Fibroblast of lung (primary cell): ENCODE measurements at places on chromosomes 5 and 9.

- no peak for DNase-seq
Observed at GRCh38 chr5:10994091-10994986, 233.3 kb upstream of the DAP start.

GRCh38 chr5:153865016-153865415 is 173.7 kb downstream of the FAM114A2 start:
- DNase-seq: no peak

DNA sequence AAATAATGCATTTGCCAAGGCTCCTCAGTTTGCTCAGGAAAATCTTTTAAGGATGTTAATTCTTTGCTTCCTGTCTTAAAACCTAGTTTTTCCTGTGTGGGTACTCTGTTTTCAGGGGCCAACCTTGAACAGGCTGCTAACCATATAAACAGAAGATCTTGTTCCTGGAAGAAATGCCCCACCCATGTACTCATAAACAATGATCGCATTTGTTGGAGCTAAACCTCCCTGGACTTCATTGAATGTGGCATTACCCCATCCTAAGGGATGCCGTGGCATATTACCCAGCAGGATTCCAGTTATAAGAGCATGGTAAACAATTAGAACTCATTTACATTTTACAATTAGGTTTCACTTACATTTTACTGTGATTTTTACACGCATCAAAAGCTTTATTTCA is 436.0 kb downstream of the ZNF608 start:
- DNase-seq: no peak

- peak; percentile 85 for DNase-seq
Observed at GRCh38 chr5:175214152-175214551, 229.8 kb downstream of the DRD1 start.

DNA sequence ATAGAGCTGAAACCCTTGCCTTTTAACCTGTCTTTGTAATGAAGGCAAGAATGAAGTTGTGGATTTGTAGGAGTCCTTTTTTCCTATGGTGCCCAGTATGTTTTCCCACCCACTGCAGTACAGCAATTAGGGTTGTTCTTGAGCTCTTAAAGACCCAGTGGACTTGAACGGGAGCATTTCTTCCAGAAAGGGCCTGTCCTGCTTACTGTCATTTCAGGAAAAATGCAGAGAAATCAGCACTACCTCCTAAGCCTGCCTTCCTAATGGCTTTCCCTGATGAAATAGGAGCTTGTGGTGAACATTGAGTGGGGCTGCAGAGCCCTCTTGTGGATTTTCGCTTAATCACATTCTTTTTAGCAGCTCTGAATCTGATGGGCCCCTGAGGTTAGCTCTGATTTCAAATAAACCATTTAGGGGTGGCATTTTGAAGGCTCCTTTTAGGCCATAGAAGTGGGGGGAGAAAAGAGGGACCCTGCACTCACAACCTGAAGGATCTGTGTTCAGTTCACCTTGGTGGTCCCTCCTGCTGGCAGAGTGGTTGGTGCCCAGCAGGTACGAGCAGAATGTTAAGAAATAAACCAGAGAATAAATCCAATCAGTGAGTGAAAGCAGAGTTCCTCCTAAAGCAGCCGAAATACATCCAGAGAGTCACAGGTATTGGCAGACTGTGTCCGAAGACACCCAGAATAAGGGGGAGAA is 188.0 kb upstream of the KLF9 start:
- DNase-seq: peak; percentile 81

DNA sequence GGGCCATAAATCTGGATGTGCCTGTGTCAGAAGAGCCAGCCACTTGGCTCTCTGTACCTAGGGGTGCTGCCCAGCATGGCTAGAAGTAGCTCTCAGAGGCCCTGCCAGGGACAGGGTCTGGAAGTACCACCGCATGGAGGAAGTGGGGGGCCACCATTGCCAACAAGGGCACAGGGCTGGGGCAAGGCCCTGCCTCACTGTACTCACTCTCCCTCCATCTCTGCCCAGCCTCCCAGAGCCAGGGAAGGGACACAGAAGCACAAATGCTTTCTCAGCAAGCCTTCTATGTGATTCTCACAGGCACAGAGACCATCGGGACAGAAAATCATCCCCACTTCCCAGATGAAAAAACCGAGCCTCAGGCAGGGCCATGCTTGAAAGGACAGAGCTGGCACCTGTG is 138.1 kb downstream of the C5orf15 start:
- DNase-seq: no peak

DNA sequence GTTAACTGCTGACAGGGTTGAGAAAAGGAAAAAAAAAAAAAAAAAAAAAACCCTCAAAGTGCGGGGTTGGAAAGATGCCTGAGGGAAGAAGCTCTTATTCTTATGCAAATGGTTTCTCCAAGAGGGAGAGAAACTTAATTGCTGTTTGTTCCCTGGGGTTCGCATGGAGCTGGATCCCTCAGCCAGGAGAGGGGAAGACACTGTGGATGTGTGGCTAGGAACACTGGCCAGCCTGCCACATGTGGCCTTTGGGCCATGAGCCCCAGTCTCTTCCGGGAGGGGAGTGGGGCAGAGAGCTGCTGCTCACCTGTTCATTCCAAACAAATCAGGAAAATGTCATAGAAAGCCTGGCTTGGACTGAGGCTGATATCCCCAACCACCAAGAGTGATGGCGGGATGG is 9.4 kb upstream of the SCGB3A2 start:
- no peak for DNase-seq

DNA sequence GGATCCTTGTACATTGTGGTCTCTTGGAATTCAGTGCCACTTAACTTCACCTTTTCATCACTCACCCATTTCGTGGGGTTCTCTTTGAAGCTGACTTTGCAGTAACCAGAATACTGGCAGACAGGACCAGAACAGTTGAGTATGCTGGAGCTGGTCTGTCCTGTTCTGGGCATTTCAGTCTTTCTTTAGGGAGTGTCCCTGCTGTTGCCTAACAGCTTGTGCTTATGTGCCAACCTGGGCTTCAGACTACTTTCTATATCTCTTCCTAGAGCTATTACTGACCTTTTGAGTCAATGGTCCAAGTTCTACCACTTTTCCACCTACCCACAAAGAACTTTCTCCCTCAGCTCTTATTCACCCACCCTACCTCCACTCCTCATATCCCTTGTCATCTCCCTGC is 10.0 kb upstream of the INSL6 start:
- DNase-seq: no peak

DNA sequence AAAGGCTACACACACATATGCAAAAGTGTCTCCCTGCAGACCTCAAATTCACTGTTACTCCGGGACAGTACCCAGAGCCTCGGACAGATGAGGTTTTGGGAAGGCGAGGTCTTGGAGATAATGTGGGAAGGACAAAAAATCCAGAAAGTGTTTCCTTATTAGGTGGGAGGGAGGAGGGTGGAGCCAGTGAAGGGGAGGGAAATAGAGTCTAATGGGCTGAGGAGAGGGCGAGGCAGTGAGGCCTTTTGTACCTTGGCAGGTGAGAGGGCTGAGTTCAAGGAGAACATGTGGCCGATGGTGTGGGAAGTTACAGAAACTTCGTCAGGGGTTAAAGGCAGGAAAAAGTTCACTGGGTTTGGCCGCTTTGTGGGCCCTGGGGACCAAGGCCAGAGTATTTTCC is 22.1 kb upstream of the TMEM174 start:
- DNase-seq: no peak

- DNase-seq: no peak
Observed at GRCh38 chr5:16805486-16805885, 130.6 kb downstream of the MYO10 start.

DNA sequence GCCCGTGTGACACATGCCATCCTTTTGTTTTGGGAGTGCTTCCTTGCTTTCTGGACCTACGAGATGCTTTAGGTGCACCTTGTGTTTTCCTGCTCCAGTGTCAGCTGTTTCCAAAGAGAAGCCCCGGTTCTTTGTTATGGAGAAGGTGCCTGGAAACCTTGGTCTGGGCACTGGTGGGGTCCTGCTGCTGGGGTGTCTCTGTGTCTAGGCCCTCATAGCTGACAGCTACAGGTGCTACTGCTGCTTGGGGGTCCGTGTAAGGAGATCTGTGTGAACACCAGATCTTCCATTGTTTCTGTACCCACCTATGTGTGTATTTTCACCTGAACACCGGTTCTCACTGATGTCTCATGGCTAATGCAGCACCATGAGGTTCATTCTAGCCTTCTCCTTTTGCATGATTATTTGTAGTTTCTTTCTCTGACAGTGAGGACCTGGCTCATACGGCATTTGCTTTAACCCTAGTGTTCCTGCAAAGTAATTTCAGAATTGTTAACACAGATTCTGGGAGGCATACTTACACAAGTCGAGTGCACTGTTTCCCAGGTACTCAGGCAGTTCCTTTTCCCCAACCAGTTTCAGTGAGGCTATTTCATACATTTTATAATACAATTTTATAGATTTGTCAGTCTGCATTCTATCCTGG is 13.2 kb upstream of the FAM120AOS start:
- no peak for DNase-seq

- DNase-seq: no peak
Observed at GRCh38 chr5:87411586-87411972, 1.2 kb downstream of the CCNH start.

GRCh38 chr5:109173036-109173794 is 236.6 kb downstream of the PJA2 start:
- no peak for DNase-seq

- no peak for DNase-seq
Observed at GRCh38 chr9:135494791-135495559, 5.5 kb upstream of the MRPS2 start.

GRCh38 chr5:174903172-174903732 is 178.9 kb downstream of the MSX2 start:
- DNase-seq: no peak

DNA sequence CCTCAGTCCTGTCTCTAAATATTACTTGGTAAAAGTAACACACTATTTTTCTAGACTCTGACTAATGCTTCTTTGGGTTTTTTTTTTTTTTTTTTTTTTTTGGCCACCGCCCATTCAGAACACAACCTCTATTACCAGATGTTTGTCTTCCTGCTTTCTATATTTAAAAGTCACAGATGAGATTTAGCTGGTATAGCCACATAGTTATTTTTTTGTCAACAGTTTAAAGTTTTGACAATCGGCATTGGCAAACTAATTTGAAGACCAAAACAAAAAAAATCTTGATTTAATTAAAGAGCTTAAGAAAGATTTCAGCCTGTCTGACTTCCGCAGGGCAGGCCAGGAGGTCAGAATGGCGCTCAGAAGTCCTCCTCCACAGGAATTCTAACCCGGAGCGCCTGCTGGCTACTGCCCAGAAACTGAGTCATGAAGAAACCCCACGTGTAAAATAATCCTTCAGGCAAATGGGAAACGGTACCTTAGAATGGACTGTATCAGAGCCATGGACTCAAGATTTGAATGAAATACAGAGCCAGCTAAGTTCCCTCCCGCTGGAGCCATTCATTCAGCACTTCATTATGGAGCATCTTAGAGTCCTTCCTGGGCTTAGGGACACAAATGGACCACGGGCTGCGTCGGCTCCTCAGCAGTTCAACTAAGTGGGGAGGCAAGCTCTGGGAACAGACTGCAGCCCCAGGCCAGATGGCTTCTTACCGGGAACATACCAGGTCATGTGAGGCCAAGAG is 55.6 kb downstream of the PTPDC1 start:
- DNase-seq: peak; percentile 97

- DNase-seq: peak; percentile 35
Observed at GRCh38 chr5:152686931-152687330, 281.9 kb upstream of the NMUR2 start.

DNA sequence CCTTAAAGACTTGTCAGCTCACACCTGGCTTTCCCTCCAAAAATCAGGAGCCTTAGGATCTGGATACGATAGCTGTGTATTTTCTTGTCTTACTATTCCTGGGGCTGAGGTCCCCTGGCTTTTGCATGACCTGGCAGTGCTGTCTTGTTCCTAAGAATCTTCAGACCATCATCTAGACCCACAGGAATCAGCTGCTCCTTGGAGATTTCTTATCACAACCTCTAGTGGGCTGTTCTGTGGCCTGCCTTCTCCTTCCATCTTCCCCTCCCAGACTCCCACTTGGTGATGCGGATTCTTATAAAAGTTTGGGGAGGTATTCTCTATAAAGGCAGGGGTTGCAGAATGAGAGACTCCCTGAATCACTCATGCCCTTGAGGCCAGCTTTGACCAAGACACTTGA is 21.4 kb downstream of the LCP2 start:
- no peak for DNase-seq

GRCh38 chr5:181124526-181124925 is 6.4 kb downstream of the OR2V1 start:
- DNase-seq: no peak

- peak; percentile 42 for DNase-seq
Observed at GRCh38 chr5:98827161-98827560, 53.7 kb downstream of the RGMB start.

DNA sequence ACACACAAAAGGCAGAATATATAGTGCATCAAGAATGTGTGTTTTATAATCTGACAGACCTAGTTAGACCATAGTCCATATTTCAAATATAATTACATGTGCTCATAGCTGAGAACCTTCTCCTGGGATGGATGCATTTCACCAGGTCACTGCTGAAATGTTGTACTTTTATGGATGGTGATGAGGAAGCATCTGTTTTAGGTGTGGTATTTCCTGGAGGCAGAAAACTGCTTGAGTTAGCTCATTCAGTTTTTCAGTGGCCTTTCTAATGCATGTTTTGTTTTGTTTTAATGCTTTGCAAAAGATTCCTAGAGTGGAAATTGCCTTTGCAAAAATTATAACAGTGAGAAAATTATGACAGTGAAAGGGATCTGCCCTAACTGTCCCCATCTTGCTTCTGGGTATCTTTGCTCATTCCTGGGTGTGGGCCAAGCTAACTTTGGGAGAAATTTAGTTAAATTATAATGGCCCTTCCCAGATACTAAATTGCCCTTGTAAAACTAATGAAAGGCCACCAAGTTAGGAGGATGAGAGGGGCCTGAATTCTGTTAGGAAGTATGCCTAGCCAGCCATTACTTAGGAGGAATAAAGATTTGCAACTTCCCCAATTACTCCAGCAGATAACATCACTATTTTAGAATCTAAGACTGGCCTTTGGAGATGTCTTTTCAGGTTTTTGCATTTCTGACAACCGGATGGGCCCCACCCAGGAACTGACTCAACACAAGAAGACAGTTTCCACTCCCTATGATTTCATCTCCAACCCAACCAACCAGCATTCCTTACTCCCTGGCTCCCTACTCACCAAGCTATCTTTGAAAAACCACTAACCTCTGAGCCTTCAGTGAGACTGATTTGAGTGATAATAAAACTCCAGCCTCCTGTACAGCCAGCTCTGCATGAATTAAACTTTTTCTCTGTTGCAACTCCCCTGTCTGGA is 7.0 kb upstream of the IL12B start:
- peak; percentile 91 for DNase-seq

GRCh38 chr5:21007781-21008180 is 1019.8 kb upstream of the CDH18 start:
- DNase-seq: no peak

DNA sequence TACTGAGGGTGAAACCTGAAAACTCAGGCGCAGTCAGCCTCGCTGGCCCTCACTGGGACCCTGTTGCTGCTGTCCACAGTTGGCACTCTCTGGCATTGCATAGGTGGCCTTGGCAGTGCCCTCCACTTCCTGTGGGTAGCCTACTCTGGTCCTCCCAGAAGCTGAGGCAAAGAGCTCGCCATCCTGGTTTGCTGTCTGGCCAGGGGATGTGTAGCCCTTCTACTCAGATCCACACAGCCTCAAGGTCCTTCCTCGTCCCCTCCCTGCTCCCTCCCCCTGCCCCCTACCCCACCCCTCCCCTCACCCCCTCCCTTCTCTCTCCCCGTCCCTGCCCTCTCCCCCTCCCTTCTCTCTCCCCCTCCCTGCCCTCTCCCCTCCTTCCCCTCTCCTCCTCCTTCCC is 176.0 kb downstream of the OLFM1 start:
- DNase-seq: no peak

GRCh38 chr9:92483627-92484545 is 1.6 kb upstream of the ASPN start:
- DNase-seq: peak; percentile 43

- DNase-seq: no peak
Observed at GRCh38 chr5:173763410-173763809, 124.7 kb upstream of the CPEB4 start.

- no peak for DNase-seq
Observed at GRCh38 chr5:56432321-56432720, 199.2 kb upstream of the ANKRD55 start.
